Activated CD4-positive, alpha-beta T cell treated with anti-CD3 and anti-CD28 coated beads, Interleukin-2, amount 10 ng/mL, durations not matched to agents 7 days and 5 days (primary cell): ENCODE measurements at places on chromosomes 11 and 22. TPM values are rescaled to one million over a fixed set of nuclear protein-coding genes. Genes with fewer than 3 reads are reported as not detected.

- H3K27ac ChIP-seq = no peak overlapping the region
- no peaks in the 10 kb centered on the region for H3K36me3 ChIP-seq
- H3K4me1 ChIP-seq = peaks cover 17% of the 10 kb centered on the region
Measured at GRCh38 chr11:123494195-123495050, 64.4 kb downstream of the GRAMD1B start.

GRCh38 chr22:48828688-48829087 lies 999.0 kb downstream of the BRD1 start:
- no peak overlapping the region for H3K27ac ChIP-seq
- DNase-seq = no peak
- no peaks in the 10 kb centered on the region for H3K36me3 ChIP-seq
- H3K4me1 ChIP-seq = no peaks in the 10 kb centered on the region

DNA sequence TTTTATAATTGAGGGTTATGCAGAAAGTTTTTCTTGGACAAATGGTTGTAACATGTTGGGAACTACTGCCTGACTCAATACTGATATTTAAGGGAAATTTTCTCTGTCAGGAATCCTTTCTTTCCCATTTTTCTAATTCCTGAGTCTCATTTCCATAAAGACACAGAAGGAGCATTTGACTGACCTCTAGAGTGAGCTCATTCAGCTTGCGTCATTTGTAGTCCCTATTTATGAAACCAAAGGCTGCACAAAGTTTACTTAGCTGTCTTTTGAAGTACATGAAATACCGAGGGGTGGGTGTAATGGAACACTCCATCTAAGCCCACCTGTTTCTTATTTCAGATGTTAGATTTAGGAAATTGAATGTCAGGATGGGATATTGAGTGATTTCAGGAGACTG lies 359.5 kb upstream of the C11orf87 start:
- no peak for DNase-seq
- no peak overlapping the region for H3K27ac ChIP-seq
- peaks cover 4% of the 10 kb centered on the region for H3K27me3 ChIP-seq
- no peak overlapping the region for H3K4me3 ChIP-seq
- peaks cover 14% of the 10 kb centered on the region for H3K4me1 ChIP-seq
- H3K36me3 ChIP-seq = no peaks in the 10 kb centered on the region

Gene MS4A15
- total RNA-seq = not detected

GRCh38 chr11:8867931-8868631 lies 42.9 kb upstream of the AKIP1 start:
- H3K4me3 ChIP-seq = no peak overlapping the region
- peaks cover 8% of the 10 kb centered on the region for H3K4me1 ChIP-seq
- H3K36me3 ChIP-seq = no peaks in the 10 kb centered on the region
- no peak overlapping the region for H3K27ac ChIP-seq
- no peak for DNase-seq
- H3K27me3 ChIP-seq = peaks cover 66% of the 10 kb centered on the region
